NT2/D1 (cell line): ENCODE measurements at places on chromosomes 16 and 17.

DNA sequence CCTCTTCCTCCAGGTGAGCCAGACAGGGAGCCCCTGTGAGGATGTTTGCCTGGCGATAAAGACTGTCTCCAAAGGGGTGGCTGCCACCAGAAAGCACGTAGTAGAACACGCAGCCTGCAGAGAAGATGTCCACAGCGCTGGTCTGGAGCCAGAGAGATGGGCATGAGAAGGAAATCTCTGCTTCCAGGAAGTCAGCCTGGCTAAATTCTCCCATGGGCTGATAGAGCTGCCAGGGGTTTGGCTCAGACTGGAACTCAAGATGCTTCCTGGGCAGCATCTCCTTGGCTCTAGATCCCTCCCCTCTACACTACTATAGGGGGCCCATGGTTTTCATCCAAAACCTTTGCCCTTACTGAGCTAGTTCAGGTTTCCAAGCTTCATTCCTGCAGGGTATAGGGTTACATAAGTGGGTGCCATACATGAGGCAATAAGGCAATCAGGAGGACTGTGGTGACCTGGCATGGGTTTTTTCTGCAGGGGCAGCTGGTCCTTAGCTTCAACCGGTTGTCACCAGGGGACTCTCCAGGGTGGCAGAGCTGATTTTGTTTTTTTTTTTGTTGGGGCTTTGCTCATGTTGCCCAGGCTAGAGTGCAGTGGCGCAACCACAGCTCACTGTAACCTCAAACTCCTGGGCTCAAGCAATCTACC is 13.6 kb downstream of the PLK1 start:
- no peak for DNase-seq

- DNase-seq = no peak
These were observed 85.1 kb downstream of the SOCS1 start for GRCh38 chr16:11170696-11171447.

GRCh38 chr16:82451449-82451848 is 175.3 kb upstream of the CDH13 start:
- DNase-seq = no peak

DNA sequence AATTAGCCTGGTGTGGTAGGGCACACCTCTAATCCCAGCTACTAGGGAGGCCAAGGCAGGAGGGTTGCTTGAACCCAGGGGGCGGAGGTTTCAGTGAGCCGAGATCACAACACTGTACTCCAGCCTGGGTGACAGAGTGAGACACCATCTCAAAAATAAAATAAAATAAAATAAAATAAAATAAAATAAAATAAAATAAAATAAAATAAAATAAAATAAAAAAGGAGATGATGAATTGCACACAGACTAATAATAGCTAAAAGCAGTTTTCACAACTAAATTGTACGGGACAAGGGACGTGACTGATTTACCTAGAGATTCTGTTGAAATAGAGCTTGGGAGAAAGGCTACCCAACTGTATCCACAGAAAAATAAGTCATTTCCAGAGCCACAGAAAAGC is 1471.3 kb downstream of the CDH11 start:
- no peak for DNase-seq

GRCh38 chr16:81493755-81494433 is 49.3 kb downstream of the CMIP start:
- DNase-seq = no peak

- no peak for DNase-seq
These were observed 221.6 kb upstream of the DYNLRB2 start for GRCh38 chr16:80319181-80319580.

DNA sequence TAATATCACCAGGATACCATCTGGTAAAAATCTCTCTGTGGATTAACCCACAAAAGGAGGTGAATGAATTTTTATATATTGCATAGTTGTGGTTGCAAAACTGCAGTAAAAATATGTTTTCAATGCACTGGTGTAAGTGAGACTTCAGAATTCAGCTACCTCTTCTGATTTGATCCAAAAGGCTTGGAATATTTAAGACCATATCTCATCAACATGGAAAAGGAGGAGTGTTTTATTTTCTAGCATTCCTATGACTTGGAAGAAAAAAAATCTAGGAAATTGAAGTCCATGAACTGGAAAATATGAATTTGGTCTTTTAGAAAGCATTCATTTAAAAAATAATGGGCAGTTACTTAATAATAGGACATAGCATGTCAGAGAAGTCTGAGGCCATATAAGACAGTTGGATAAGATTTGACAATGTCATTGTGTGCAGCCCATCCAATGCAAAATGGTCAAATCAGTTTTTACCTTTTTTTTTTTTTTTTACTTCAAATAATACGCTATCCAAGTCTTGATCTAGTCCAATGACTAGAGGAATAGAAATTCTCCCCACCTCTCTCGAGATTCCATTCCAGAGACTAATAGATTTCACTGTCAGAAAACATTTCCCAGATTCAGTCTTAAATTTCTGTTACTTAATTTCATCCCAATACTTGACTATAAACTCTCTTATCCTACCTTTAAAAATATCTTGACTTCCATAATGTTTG is 364.9 kb upstream of the PMFBP1 start:
- no peak for DNase-seq

DNA sequence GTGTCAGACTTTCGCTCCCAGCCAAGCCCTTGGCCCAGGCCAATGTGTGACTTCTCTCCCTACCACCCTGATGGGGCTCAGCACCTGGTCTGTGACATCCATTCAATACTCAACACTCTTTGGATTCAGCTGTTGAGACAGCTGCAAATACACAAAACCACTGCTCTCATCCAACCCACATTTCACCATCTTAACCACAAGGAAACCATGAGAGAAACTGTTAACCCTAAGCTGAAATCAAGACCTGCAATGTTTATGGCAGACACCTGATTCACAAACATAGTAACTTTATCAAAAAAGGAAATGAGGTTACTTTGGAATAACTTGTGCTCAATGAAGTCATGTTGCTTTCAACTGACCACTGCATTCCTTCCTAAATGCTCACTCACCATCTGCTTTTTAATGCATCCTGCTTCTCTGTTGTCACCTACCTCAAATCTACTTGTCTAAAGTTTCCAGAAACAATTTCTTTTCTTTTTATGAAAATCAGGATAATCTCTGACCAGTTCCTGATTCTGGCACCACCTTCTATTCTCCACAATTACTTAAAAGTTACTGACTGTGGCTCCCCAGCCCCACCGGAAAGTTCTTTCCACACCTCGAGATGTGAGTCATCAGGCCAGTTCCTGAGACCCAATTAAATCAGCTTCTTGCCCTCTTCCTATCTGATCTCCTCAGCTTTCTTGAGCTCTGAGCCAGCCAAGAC is 88.2 kb downstream of the NOG start:
- DNase-seq = no peak

DNA sequence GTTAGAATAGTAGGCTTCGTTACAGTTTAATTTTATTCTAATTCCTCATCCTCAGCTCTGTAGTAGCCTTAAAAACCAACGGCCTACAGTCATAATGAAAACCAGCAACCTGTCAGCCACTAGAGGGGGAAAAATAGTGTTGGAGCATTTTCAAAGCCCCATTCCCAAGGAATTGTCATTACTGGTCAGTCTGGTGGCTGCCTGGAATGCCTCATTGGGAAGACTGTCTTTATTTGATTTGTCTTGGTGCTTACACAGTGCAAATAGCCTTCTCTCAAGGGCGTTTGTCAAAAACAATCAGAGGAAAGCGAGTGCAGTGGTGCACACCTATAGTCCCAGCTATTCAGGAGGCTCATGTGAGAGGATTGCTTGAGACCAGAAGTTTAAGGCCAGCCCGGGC is 4.7 kb downstream of the LPCAT2 start:
- no peak for DNase-seq
